NCI-H1048 (cell line): ENCODE measurements at places on chromosomes 1 and 21.

DNA sequence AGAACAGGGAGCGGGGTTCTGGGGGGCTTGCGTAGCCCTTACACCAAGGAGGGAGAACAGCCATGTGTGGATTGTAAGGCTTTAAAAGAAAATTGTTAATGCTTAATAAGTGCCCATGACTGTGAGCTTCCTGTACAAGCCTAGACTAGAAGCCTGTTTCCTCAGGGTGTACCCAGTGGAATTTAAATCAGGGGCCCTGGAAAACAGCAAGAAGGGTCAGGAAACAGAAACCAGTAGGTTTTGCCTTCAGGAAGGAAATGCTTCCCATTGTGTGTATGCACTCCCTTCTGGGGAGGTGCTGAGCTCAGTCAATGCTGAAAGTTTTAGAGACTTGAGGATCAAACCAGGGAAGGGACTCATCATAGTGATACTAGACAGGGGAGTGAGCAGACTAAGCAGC is 12.7 kb downstream of the UTP11 start:
- DNase-seq = no peak

GRCh38 chr1:51610637-51611036 is 6.3 kb upstream of the OSBPL9 start:
- no peak for DNase-seq

GRCh38 chr21:21682172-21682571 is 684.0 kb downstream of the NCAM2 start:
- no peak for DNase-seq

- DNase-seq = no peak
These were observed 251.9 kb downstream of the PTPRU start for GRCh38 chr1:29488086-29488793.

GRCh38 chr1:200353232-200353631 is 56.6 kb downstream of the ZNF281 start:
- DNase-seq = no peak

DNA sequence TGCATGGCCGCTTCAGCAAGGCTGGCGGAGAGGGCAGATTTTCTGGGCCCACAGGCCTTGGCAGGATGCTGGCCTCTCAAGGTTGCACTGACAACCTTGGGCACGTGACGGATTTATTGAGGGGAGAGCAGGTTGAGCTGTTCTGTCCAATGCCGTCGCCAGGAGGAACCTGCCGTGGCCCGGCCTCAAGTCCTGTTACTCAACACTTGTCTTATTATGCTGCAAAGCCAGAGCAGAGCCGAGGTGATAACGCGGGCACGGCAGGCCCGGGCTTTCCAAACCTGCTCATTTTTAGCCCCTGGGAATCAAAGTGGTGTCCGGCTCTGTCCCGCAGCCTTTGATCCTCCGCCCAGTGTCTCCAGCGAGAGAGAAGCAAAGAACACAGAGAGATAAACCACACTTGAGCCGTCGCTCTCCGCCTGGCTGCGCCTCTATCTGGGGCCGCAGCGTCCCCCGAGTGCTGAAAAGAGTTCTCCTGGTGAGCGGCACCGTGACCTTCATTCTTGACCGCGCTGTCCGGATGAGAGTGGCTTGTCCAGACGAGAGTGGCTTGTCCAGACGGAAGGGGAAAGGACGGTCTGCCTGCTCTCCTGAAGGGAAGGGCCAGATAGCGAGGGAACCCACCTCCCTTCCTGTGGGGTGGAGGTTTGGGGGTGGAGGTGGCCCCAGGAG is 162.3 kb upstream of the ARHGEF16 start:
- no peak for DNase-seq

DNA sequence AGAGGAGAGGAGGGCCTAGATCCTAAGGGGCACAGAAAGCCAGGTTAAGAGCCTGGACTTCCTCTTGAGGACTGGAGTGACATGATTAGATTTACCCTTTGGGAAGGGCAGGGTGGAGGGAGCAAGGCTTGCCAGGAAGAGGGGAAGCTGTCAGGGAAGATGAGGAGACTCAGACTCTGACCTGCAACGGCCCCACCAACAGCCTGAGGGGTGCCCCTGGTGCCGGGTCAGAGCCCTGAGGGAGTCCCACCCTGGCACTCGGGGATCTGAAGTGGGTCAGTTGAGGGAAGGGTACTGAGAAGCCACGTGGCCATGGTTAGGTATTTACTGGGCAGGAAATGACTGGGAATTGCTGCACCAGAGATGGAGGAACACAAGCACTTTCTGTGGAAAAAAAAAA is 9.8 kb downstream of the ECE1 start:
- no peak for DNase-seq

- DNase-seq = no peak
These were observed 36.6 kb downstream of the BMP8A start for GRCh38 chr1:39528082-39528481.

DNA sequence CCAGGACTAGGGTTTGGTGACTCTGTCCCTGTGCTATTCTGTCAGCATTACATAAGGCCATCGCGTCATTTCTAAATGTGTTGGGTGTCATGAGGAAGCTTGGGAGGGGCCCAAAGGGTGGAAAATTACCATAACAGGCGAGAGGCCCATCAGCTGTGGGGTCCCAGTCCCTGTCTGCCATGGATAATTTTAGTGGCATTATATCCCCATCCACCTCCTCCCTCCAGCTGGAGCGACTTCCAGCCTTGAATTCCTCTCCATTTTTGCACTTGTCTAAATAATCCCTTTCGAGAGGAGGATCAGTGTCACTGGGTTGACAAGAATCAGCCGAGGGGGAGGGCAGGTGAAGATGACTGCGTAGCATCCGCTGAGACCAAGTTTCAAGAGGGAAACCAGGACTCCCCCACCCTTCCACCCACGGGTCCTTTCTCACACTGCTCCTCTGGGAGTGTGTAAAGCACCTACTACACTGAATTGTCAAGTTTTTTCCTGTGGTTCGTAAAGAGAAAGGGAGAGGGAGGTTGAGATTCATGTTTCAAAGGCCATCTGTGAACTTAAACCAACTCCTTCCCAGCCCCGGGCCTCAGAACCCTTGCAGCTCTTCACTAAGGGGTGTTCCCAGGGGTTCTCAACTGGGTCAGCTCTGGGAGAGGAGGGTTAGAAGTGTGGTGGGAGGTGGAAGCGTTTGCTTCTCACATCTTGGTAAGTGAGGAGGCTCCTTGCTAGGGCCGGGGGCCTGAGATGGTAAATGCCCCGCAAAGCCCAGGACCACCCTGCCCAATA is 29.2 kb downstream of the VASH2 start:
- no peak for DNase-seq

- DNase-seq = no peak
These were observed at the start of gene FCER1G for GRCh38 chr1:161215076-161215475. FCER1G (plus strand) TSS chr1:161215295; CDS start chr1:161215322, 27 bp downstream.

DNA sequence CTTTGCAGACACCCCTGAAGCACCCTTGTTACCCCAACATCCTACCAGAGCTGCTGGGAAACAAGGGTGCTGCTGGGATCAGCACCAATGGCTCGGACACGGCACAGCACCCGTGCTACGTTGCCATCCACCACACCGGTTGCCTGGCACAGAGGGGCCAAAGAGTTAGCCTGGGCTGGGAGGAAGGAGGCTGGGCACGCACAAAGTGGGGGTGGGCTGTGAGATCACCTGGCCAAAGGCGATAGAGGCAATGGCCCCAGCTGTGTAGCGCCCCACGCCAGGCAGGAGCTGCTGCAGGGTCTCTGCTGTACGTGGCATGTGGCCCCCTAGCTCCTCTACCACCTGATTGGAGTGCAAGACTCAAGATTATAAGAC is 5.6 kb downstream of the HPDL start:
- no peak for DNase-seq

GRCh38 chr1:151720554-151720953 is 768 bp upstream of the RIIAD1 start:
- no peak for DNase-seq

DNA sequence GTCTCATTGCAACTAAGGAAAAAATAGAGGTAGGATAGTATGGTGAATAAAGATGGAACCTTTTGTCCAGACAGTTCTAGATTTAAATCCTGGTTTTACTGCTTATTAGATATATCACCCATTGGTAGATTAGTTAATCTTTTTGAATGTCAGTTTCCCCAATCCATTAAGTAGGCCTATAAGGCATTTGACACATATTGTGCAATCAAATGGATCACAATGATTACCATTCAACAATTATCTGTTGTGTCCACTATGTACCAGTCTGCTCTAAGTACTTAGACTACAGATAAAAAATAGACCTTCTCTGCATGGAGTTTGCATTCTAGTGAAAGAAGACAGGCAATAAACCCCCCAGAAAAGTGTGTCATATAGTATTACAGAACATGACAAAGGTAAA is 6.0 kb upstream of the PALMD start:
- no peak for DNase-seq

- DNase-seq = no peak
These were observed 19.9 kb downstream of the LEPR start for GRCh38 chr1:65440322-65440900.

DNA sequence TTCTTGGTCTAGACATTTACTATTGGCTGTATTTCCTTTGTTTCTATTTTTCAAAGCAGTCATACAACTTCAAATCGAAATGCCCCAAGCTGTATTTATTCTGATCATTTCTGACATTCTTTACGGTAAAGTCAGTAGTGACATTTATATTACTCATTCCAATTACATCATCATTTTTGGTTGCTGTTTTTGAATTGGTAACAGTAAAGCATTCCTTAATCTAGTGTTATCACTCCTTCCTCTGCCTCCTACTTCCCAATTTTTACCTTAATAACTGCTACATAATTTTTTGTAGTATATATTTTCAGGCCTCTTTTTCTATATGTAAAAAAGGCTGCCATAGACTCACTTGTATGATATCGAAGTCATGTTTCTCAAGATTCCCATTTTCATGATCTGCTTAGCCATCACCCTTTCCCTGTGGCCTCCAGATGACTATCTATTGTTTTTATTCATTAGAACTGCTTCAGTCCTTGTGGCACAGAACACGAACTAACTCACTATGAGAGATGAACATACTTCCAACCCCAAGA is 167.2 kb downstream of the RUNX1 start:
- DNase-seq = no peak

DNA sequence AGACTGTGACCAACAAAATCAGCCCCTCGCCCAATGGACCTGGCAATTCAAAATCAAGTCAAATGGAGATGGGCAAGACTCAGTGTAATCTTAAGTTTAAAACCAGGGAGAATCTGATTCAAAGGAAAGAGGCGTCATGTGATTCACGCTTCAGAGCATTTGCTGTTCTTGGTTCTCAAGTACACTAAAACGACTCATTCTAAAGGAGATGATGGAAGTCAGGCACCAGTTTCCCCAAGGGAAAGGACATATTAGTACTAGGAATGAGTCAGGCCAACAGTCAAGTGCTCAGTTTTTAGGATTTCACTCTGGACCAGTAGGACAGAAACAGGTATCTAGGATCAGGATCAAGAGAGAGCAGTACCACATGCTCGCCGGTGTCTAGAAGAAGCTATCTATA is 429.6 kb downstream of the PLPP3 start:
- no peak for DNase-seq

- no peak for DNase-seq
These were observed 414 bp downstream of the GPR153 start for GRCh38 chr1:6260433-6260934.

DNA sequence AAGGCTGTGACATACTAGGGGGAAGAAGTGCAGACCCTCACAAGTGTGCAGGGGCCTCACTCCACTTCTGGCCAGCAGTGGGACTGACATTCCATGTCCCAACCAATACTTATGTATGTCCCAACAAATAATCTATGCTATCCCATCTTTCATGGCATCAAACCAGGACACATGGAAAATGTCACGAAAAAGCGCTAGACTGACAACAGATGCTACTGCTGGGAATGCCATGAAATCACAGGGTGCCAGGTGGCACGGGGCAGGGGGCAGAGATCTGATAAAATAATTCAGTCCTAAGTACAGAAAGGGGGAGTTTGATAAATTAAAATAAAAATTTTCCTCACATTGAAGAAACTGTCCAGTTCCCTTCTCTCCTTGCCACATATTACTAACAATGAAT is 27.6 kb upstream of the BCAS2 start:
- DNase-seq = no peak

GRCh38 chr1:161838885-161839284 is 72.8 kb downstream of the ATF6 start:
- no peak for DNase-seq

- no peak for DNase-seq
These were observed 7.7 kb downstream of the TMEM61 start for GRCh38 chr1:54987919-54988705.

DNA sequence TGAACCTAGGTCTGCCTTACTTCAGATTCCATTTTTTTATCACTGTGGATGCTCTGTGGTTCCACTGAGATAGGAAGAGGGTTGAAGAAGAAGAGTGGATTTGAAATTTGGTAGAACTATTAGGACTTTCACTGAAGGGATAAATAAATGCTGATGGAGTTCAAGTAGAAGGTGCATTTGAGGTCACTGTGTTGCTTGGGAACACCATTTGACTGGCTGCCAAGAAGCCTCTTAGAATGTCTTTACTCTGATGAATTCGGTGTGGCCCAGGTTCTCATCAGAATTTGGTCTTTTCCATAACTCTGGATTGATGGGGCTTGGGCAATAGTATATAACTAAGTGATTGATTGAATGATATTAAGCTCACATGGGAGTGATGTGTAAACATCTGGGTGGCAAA is 11.9 kb downstream of the XPR1 start:
- no peak for DNase-seq

DNA sequence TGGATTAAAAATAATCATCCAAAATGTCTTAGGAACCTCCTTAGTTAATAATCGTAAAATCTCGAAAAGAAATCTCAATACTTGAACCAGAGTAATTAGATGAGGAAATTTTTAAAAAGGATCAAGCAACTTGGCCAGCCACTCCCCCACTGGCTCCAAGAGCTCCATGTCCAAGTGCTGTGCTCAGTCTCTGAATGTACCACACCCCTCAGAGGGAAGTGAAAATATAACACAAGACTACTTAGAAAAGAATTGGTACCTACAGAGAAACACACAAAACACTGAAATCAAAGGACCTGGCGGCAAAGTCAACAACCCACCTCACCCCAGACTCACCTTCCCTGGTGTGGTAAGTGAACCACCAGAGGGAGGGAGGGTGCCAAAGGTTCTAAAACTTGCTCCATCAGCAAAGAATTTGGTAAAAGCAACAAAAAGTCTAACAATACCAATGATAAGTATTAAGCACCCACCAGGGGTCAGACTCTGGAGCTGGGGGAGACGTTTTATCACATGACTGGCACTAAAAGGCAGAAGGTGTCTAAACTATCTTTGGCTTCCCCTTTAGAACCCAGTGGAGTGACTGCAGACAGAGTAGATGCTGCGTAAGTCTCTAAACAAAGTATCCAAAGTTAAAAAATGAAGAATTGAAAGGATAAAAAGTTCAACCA is 14.0 kb downstream of the LBR start:
- no peak for DNase-seq

GRCh38 chr1:111978695-111979094 is 10.8 kb downstream of the KCND3 start:
- no peak for DNase-seq

GRCh38 chr21:25813917-25814316 is 79.1 kb downstream of the GABPA start:
- no peak for DNase-seq

GRCh38 chr1:25369241-25369640 is 31.1 kb downstream of the TMEM50A start:
- DNase-seq = no peak

- no peak for DNase-seq
These were observed 7.6 kb downstream of the COL16A1 start for GRCh38 chr1:31696242-31696641.
